ENCODE measurements at places on chromosomes 6 and 20. TPM values are rescaled to one million over a fixed set of nuclear protein-coding genes. Genes with fewer than 3 reads are reported as not detected.
A peak's percentile ranks its signal among the peaks of the same experiment; 100 is the strongest.

DNA sequence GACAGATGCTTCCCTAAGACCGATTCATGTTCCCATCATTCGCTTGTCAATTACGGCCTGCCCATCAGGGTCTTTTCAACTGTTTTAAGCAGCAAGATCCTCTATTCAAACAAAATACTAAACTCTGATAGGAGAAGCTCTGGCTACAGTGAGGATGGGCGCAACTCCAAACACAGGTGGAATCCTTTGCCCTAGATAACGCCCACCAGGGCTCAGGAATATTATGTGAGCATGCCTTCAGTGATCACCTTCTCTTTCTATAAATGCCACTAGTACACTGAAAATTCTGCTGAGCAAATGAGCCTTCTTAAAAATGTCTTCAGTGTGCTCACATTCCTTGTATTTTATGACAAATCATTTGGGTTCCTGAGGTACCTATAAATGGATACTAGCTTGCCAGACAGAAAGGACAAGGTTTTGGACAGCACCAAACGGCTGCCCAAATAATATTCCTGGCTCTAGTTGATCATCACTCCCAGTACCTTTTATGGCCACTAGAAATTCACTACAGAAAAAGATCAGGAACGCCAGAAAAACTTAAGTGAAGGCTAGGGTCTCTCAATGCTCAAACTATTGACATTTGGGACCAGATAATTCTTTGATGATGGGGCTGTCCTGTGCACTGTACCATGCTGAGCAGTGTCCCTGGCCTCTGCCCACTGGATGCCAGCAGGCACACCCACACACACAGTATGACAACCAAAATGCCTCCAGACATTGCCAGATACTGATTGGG lies 13.1 kb downstream of the ZNF217 start:
- no peak for DNase-seq

DNA sequence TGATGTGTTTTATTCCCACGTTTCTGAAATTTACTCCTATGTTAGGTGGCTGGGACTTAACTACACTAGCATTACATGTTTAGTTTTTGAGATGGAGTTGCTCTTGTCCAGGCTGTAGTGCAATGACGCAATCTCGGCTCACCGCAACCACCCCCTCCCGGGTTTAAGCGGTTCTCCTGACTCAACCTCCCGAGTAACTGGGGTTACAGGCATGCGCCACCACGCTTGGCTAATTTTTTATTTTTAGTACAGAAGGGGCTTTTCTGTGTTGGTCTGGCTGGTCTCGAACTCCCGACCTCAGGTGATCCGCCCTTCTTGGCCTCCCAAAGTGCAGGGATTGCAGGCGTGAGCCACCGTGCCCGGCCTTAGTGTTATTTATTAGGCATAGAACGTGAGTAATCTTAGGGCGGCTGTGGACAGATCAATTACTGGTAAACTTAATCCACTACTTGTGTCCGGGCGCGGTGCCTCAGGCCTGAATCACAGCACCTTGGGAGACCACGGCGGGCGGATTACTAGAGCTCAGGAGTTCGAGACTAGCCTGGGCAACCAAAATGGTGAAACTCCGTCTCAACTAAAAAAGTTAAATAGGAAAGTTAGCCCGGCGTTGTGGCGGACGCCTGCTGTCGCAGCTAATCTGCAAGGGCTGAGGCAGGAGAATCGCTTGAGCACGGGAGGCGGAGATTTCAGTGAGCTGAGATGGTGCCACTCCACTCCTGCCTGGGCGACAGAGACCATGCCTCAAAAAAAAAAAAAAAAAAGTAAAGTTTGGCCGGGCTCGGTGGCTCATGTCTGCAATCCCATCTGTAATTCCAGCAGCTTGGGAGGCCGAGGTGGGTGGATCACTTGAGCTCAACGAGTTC lies 123.7 kb upstream of the BTN3A2 start:
- peak; percentile 43 for DNase-seq

GRCh38 chr20:38298768-38299288 lies 5.1 kb upstream of the BPI start:
- no peak for DNase-seq

GRCh38 chr6:93972791-93973190 lies 553.4 kb upstream of the EPHA7 start:
- no peak for DNase-seq

GRCh38 chr6:129253727-129254126 lies 370.8 kb downstream of the LAMA2 start:
- no peak for DNase-seq

DNA sequence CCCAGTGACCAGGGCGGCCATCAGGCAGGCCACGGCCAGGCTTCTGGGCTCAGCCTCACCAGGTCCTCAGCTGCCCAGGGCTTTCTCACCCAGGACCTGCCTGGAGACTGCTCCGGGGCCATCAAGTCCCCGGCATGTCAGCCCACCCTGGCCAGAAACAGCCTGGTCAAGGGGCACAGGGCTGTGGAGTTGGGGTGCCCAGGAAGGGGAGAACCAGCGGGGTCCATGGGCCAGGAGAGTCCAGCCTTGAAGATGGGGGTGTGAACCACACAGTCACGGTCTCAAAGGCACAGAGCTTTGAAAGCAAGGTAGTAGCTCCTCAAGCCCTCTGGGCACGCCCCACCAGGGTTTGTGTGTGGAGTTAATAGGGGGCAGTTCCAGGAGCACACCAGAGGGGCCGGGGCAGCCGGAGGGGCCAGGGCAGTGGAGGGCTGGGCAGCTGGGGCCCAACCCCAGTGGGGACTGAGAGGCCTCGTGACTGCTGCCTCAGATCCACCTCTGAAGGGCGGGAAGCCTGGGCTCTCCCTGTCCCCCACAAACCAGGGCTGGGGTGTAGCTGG lies 48.0 kb upstream of the BHLHE23 start:
- no peak for DNase-seq

DNA sequence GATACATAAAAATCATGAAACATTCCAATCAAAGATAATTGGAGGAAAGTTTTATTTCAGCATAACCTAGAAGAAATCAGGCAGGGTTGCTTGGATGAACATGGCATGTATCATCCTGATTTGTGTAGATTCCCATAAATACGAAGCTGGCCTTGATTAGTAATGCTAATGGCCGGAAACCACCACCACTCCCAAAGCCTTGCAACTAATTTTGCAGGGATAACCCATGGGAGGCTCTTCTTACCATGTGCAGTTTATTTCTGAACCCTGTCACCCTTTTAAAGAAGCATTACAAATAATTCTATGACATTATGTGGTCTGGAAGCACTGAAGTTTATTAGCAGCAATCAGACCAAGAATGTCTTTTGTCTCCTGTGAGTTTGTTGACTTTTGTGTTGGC lies 80.8 kb downstream of the AIG1 start:
- DNase-seq, result no peak

GRCh38 chr6:44462797-44463727 lies 75.6 kb downstream of the CDC5L start:
- DNase-seq, result no peak

DNA sequence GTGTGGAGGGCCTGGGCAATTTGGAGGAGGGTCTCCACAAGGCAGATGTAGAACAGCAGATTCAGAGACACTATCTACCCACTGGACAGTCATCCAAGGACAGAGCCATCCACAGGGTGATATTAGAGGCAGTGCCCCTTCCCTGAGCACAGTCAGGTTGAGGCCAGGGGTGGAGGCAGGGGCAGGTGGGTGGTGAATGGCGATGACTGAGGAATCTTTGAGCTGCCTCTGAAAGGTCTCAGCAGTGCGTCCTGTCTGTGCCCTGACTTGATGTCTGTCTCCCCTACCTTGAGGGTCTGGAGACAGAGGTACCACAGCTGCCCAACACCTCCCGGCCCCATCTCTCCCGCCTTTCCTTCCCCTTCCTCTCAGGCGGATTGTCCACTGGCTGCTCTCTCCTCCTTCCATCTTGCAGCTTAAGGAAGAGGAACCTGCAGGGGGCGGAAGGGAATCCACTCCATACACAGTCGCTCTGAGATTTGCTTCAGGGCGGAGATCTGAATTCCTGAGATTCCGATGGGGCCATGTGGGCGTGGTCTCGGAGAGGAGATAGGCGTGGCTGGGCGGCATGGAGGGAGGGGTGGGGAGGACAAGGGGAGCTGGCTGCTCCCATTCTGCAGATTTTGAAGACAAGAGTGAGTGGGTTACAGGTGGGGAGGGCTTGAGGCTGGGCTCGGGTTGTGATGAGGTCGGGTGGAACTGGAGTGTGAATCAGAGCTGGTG lies 1.7 kb downstream of the MUCL3 start:
- no peak for DNase-seq

GRCh38 chr20:14848806-14849205 lies 511.4 kb upstream of the FLRT3 start:
- no peak for DNase-seq

GRCh38 chr6:144886682-144887081 lies 601.5 kb downstream of the UTRN start:
- DNase-seq, result no peak

DNA sequence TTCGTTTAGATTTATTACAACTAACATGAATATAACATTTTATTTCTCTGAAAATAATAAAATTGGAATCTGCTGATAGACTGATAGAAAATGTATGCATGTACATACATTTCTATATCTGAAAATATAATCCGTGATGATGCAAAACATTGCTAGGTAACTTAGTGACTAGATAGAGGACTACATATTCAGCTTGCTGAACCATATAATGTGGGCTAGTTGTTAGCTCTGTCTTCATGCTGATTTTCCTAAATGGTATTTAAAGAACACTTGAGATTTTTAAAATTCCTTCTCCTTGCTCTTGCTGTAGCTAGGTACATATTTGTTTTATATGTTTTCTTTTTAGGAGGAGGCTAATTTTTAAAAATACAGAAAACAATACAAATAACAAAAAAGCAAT lies 38.4 kb upstream of the TAGAP start:
- DNase-seq, result no peak

DNA sequence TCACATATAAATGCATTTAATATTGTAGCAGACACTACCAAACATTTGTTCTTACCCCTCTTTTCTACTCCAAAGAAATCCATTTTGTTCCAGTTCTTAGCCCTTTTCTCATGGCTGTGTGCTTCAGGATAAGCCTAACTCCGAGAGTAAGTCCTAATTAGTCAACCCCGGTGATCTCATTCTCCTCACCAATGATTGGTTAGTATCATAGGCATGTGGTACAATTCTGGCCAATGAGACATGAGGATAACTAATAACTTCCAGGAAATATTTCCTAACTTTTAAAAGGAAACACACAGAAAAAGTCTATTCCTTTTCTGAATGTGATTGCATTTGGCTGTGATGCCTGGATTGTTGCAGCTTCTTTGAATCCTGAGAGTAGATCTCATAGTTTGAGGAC lies 116.0 kb downstream of the GPR63 start:
- no peak for DNase-seq

DNA sequence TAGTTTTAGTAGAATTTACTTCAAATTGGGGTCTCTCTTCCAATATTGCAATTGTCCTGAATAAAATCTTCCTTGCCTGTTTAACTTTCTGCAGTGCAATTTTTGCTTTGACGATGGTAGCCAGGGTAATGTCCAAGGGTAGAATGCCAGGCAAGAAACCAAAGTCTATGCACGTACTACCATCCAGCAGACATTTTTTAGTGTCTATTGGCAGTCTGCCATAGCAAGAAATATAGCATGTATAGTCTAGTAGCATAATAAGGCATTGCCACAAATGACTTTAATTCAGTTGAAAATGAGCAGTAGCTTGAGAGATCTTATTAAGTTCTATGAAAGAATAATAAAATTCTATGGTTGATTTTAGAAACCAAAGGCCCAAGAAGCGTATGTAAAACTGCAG lies 62.3 kb upstream of the KCNQ5 start:
- no peak for DNase-seq

GRCh38 chr6:166950443-166950821 lies 5.9 kb downstream of the RNASET2 start:
- DNase-seq, result no peak

DNA sequence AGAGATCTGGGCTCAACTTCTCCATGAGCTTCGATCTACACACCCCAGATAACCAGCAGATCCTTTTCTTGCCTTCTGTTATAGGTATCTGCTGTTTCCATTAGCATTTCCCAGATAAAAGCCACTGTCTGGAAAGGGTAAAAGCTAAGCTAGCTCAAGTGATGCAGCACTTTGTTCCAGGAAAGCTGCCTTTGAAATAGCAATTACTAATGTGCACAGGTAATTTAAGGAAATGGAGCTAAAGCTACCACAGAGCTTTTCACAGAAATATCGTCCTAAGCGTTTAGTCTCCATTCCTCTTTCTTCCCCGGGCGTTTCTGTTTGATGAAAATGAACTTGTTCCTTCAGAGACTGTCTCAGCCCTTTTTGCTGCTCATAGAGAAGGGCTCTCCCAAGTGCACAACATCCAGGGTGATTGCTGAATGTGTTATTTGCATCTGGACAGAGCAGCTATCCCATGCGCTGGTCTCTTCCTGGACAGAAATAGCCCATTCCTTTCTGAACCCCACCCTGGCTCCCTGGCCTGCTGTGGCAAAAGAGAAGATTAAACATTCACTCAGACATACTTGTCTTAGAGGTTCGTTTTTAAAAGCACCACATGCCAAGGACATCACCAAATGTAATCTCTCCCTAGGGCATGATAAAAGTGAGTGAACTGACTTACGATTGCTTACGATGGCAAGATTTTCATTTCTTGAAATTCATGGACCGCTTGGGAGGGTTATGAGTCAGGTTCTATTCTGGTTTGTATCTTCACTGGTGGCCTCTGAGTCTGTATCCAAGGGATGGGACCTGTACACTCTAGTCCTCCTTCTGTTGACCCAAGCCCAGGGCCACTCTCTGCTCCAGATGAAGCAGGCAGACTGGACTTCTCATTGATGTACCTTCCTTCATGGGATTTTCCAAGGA lies 429.1 kb upstream of the CDH4 start:
- DNase-seq, result no peak

DNA sequence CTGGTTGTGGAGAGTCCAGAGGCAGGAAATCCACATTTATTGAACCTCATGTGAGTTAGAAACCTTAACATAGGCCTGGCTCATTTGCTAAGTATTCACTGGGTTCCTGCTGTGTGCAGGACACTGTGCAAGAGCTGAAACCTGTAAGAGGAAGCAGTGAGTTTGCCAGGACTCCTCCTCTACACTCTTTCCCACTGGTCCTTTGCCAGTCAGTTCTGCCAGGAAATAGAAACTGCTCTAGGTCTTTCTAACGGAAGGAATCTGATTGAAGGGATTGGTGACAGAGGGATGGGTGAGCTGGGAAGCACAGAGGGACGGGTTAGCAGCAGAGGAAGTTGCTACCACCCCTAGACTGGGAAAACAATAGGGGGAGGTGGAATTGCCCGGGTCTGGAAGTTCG lies 234.2 kb upstream of the ECI2 start:
- no peak for DNase-seq

- DNase-seq, result peak; percentile 13
These were observed 102.6 kb downstream of the LAMP5 start for GRCh38 chr20:9616833-9617461.

The DUSP15 gene
- not detected for total RNA-seq

The MYBL2 gene
- total RNA-seq, result 1.6 TPM

The COL12A1 gene
- not detected for total RNA-seq

The CALHM5 gene
- not detected for total RNA-seq

Data from T-cell (primary cell).